ENCODE measurements at places on chromosomes 2 and 18. TPM values are rescaled to one million over a fixed set of nuclear protein-coding genes. Genes with fewer than 3 reads are reported as not detected.

- no peak for DNase-seq
These were observed 302.6 kb upstream of the SLC14A2 start for GRCh38 chr18:45312555-45313126.

Gene ERFE
- not detected for total RNA-seq

DNA sequence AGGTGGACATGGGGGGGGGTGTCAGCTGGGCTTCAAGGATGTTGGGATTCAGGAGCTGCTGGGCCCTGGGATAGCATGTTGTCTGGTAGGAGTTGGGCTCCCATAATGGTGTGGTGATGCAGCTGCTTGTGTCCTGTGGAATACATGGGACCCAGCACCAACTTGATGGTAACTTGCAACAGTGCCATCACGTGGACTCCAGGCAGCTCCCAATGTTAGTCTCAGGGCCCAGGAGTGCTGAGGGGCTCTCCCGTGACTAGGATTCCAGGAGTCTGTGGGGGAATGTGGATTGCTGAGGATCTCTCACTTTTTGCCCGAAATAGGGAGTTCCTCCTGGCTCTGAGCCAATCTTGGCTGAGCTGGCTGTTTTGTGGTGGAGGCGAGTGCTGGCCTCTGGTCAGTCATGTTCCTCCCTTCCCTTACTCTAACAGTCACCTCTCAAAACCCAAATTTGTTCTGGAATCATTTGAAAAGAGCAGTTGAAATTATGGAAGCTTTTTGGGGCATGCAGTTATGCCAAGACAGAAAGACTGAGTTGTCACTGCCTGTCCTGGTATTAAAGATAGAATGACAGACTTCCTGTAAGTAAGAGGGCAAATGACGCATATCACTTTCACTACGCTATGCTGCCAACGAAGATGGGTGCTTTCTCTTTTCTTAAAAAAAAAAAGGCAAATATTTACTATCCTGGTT lies 607.1 kb downstream of the ADCYAP1 start:
- no peak for DNase-seq

GRCh38 chr2:176483901-176484568 lies 214.8 kb downstream of the MTX2 start:
- DNase-seq, result no peak

- DNase-seq, result no peak
These were observed 148.1 kb downstream of the EML6 start for GRCh38 chr2:54871457-54872107.

DNA sequence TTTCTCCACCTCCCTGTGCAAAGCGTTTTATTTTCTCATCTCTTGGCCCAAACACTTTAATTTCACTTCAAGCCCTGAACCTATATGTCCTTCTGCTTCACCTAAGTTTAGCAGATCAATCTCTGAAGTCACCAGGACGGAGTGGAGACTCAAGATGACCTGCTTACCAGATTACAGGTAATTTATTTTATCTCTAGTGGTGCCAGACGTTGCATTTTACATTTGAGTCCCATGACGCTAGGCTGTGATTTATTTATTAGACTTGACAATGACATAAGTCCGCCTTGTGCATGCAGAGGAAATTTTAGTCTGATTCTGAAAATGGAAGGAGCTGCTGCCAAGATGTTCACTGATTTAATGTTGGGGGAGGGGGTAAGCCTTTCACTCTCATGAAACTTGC lies 73.9 kb downstream of the MRO start:
- DNase-seq, result no peak

DNA sequence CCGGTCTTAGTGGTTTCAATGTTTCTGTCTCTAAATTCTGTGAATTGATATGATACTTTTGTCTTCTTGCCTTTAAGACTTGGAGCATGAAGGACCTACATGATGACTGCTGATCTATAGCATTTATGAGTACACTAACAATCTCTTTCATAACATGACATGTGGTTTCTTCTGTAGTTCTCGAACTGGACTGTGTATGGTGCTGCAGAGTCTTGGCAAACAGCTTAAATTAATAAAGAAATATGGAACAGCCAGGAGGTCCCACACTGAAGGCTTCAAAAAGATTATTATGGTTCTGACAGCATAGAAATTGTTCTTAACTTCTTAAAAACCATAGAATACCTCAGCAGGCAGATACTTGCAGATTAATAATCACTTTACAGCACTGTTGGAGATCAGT lies 145.0 kb downstream of the DCC start:
- DNase-seq, result no peak

- no peak for DNase-seq
These were observed 428.1 kb downstream of the THSD7B start for GRCh38 chr2:137193401-137193800.

DNA sequence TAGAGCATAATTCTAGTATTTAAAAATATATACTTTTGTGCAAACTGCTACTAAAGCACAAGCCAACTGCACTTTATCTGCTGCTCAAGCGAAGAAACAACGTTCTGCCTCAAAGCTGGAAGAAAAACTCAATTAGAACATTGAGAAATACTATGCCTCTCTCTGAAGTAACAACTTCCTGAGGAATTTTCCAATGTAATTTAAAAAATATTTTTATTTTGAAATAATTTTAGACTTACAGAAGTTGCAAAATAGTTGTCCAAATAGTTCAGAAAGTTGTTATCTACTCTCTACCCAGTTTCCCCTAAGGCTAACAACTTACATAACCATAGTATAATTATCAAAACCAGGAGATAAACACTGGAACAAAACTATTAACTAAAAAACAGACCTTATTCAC lies 12.3 kb upstream of the POLI start:
- no peak for DNase-seq

DNA sequence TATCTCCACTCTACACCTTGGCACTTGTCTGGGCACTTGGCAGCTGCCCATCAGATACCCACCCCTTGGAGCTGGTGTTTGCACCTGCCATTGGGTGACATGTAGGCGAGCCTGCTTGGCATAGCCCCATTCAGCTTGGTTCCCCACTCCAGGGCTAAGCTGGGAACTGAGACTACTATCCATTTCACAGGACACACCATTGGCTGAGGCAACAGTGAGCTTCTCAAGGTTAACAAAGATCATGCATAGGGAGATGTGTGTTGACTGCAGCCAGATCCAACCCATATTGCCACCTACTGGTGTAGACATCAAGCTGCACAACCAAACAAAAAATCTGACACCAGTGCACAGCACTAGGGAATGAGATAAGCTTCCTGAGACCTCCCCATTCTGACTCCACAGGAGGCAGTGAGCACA lies 1389.8 kb upstream of the TMEFF2 start:
- no peak for DNase-seq

DNA sequence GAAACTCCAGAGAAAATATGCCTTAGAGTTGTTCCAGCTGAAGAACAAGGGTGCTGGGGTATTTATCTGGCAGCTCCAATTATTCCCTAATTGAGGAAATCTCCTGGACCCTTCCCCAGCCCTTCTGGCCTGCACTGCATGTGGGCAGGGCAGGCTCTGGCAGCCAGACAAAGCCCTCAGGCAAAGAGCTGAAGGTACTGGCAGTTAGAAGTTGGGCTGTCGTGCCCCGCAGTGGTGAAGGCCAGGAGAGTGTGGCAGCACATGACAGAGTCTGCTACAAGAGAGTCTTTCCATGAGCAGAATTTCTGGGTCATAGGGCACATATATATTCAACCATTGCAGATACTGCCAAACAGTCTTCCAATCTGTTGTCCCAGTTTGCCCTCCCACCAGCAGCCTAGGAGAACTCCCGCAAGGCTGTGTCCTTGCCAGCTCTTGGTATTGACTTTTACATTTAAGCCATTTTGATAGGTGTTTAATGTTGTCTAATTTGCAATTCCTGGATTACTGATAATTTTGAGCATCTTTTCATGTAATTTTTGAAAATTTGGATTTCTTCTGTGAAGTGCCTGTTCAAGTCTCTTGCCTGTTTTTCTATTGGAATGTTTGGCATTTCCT lies 26.6 kb downstream of the ONECUT2 start:
- no peak for DNase-seq

GRCh38 chr2:184137955-184138354 lies 460.4 kb upstream of the ZNF804A start:
- no peak for DNase-seq

Gene PPIG
- 63.6 TPM for total RNA-seq

DNA sequence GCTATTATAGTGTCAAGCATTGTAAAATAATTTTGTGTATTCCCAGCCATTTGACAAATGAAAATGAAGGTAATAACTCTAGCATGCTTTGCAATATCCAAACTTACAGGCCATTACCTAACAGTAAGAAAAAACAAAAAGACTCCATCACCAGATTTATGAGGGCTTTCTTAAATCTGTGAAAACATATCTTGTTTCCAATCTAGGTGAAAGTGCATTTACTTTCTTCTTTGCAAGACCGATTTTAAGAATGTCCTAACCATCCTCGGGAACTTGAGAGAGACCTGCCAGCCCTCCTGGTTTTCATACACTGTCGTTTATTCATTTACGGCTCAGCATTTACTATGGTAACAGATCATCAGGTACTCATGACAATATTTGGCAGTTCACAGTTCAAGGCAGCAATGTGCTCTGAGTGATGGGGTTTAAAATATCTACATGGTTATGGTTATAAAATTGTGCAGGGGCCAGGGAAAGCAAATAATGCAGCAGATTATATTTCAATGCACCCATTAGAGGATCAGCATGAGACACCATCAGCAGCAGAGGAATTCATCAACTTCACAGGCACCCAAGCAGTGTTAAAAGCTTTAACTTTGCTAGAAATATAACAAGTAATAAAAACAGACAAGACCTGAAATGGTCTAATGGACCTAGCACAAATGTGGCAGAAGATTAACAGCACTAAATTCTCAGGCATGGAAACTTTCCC lies 34.4 kb upstream of the PARD3B start:
- DNase-seq, result no peak
